ENCODE measurements at places on chromosomes 7 and 10.
A peak's percentile ranks its signal among the peaks of the same experiment; 100 is the strongest.

DNA sequence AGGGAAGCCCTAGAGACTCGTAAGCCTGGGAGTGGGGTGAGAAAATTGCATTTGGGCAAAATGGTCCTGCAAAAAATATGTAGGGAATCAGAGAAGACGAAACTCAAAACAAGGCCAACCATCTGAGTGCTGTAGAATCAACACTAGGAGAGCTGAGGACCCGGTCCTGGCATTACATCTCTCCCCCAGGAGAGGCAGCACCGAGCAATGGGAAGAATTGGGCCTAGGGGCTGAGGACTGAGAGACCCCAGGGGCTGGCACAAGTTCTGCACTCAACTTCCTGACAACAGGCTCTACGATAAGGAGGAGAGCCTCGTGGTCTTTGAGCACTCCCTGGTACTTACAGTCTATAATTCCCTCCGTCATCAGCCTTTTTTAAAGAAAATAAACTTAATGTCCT is 47.6 kb downstream of the BPGM start:
- peak; percentile 13 for DNase-seq

DNA sequence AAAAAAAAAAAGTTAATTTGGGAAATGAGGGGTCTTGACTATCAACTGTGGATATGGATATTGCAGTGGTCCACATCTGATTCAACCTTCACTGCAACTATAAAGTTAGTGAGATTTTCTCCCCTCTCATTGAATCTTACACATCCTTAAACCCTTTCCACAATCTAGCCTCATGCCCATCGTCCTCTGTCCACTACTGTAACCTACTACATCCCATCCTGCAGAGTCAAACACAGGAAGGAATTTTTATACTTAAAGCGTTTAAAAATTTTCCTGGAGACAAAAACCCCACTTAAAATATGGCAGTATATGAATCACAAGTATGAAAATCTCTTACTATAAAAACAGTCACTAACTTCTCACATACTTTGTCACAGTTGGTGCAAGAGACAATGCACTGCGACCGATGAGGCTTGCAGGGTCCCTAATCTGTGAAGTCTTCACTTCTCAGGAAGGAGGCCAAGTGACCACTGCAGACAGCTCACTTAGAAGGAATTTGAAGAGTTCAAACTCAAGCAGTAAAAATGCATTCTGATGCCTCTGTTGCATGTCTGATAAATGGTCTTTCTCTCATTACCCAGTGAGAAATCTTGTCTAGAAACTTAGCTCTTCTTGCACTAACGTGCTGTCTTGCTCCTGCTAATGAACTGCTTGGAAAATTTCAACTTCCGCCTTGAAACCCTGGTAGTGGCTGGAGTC is 50.3 kb upstream of the ST8SIA6 start:
- no peak for DNase-seq

DNA sequence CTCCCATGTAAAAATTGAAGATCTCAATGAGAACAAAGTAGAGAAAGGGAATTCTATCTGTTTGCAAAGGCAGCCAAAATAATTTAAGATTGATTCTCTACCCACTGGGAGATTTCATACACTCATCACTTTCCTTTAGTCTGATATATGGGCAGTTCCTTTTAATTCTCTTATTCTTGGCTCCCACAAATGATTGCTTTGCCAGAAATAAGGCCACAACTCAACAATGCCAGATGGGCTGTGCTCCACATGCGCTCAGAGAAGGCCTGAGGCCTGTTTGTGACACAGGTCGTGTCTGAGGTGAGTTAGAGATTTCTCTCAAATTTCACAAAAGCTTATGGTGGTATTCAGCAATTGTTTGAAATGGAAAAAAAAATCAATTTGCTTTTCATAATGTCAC is 501.9 kb upstream of the SEMA3D start:
- DNase-seq = no peak

DNA sequence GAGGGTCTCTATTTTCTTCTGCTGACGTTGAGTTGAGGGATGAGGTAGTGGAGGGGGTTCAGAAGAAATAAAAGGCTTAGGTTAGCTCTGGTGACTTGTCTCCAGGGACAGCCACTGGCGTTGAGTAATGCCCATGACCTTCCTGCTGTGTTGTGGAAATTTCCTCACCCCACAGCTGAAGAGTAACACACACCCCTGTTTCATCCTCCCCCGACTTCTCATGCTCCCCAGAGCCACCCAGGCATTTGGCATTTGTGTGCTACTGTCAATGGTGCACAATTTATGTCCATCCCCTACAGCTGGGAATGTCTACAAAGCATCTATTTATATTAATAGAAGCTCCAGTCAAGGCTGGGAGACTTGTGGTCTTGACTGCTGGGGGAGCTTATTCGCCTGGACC is 4.7 kb upstream of the TMEM72 start:
- no peak for DNase-seq

- DNase-seq = no peak
These were observed 673.8 kb downstream of the INHBA start for GRCh38 chr7:41029072-41029499.

GRCh38 chr7:86790383-86790782 is 146.7 kb downstream of the GRM3 start:
- no peak for DNase-seq

DNA sequence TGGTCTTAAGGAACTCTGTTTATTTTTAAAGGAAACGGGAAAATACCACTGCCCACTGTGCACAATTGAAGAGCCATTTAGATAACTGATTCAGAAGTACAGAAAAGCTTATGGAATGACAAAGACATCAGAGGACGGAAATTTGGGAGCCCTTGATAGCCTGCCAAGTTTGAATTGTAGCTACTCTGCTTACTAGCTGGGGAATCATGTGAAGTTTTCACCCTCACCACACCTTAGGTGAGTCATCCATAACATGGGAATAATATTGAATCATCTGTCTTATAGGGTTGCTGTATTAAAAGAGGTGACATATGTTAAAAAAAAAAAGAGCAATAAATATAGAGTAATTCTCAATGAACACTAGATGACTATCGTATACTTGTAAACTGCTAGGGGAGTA is 1104.2 kb downstream of the GATA3 start:
- DNase-seq = no peak

GRCh38 chr10:119217991-119218490 is 10.7 kb downstream of the GRK5 start:
- no peak for DNase-seq

DNA sequence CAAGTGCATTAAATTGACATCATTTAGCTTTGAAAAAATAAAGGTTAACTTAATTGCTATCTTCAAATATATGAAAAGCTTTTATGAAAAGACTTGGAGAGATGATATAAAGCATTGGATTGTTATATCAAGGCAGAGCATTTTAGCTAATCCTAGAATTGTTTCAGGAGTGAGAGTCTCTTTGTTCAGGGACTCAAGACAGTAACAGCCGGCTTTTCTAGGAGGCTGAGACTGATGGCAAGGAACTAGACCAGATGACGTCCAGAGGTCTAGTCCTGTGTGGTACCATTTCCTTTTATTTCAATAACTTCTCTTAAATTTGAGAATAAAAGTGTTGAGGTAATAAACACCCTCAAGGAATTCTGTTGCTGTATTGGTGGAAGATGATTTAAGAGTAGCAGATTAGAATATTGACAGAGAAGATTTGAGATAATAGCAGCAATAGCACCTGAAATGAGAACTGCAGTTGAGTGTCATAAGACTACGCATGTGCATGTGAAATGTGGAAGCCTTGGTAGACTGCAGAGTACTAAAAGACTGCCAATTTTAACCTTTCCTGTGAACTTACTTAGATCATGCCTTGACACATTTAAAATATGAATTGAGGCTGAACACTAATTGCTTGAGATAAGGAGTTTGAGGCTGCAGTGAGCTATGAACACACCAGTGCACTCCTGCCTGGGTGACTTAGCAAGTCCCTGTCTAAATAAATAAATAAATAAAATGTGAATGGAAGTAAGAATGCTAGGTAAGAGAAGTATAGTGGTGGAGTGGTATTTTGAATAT is 79.6 kb downstream of the ZNRF2 start:
- peak; percentile 77 for DNase-seq

- DNase-seq = no peak
These were observed 140.7 kb upstream of the AGK start for GRCh38 chr7:141410353-141411000.

- no peak for DNase-seq
These were observed 53.5 kb upstream of the SVIL start for GRCh38 chr10:29688230-29688661.

GRCh38 chr7:21041666-21042065 is 255.0 kb upstream of the SP8 start:
- DNase-seq = no peak

DNA sequence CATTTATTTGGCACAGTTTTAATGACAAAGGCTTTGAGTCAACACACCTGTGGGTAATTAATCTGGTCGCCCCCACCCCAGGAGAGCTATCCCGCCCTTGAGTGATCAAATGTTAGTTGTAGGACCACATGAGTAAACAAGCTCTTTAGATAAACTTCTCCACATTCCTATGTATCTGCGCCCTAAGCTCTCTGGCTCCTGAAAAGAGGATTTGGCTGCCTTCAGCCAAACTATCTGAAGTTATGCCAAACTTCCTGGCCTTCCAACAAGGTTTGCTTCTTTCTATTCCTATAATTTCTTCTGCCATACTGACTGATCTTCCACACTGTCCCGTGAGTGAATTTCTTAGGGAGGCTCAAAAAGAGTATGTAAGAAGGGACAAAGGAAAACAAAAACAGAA is 134.2 kb downstream of the RALA start:
- no peak for DNase-seq

DNA sequence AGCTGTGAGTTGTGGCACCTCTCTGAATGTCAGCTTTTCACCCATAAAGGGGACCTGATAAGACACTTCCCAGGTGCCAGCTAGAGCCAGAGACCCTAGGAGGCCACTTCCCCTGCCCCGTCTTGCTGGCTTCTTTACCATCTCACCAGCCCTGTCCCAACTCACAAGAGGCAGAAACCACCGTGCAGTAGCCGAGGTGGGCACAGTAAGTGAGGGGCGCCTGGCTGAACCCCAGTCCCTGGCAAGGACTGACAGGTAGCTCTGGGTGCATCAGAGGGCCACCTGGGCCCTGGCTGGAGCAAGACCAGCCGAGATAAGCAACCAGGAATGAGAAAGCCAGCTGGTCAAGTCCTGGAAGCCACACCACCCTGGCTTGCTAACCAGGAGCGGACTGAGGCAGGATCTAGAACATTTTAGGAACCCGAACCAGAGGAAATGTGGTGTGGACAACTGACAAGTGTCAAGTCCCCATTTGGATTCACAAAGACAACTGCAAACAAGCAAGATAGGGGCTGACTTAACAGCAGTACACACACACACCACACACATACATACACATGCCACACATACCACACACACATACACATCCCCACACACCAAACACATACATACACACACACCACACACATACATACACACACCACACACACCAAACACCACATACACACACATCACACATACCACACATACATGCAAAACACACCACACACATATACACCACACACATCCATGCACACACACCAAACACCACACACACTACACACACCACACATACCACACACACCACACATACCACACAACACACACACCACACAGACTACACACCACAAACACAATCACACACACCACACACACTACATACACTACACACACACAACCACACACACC is 20.8 kb downstream of the OGDHL start:
- no peak for DNase-seq

GRCh38 chr10:78774999-78775711 is 293.6 kb upstream of the ZMIZ1 start:
- no peak for DNase-seq

DNA sequence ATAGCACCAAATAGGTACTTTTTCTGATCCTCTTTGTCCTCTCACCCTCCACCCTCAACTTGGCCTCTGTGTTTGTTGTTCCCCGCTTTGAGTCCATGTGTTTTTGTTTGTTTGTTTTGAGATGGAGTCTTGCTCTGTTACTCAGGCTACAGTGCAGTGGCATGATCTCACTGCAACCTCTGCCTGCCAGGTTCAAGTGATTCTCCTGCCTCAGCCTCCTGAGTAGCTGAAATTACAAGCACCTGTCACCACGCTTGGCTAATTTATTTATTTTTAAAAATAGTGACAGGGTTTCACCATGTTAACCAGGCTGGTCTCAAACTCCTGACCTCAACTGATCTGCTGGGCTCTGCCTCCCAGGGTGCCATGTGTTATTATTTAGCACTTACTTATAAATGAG is 5.3 kb downstream of the ZNF273 start:
- no peak for DNase-seq

GRCh38 chr7:78427209-78427608 is 628.6 kb downstream of the PHTF2 start:
- DNase-seq = no peak

GRCh38 chr10:128704716-128705115 is 578.5 kb upstream of the MKI67 start:
- DNase-seq = no peak

- DNase-seq = no peak
These were observed 12.3 kb downstream of the AOAH start for GRCh38 chr7:36712015-36712414.

DNA sequence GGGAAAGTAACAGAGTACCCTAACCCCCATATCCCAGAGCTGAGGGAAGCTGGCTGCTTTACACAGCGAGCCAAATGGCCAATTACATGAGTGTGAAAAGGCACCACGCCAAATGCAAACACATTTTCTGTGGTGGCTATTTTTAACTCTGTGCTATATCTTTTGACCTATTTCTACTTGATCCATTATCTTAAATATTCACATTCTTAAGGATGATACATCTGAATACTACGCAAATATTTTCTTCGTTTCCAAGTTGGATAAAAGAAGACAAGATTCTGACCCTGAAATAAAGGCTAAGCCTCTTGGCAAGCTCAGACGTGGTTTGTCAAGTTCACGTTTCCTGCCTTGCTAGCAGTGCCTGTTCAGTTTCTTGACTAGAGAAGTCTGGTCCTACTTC is 146.7 kb upstream of the TMEM196 start:
- no peak for DNase-seq

DNA sequence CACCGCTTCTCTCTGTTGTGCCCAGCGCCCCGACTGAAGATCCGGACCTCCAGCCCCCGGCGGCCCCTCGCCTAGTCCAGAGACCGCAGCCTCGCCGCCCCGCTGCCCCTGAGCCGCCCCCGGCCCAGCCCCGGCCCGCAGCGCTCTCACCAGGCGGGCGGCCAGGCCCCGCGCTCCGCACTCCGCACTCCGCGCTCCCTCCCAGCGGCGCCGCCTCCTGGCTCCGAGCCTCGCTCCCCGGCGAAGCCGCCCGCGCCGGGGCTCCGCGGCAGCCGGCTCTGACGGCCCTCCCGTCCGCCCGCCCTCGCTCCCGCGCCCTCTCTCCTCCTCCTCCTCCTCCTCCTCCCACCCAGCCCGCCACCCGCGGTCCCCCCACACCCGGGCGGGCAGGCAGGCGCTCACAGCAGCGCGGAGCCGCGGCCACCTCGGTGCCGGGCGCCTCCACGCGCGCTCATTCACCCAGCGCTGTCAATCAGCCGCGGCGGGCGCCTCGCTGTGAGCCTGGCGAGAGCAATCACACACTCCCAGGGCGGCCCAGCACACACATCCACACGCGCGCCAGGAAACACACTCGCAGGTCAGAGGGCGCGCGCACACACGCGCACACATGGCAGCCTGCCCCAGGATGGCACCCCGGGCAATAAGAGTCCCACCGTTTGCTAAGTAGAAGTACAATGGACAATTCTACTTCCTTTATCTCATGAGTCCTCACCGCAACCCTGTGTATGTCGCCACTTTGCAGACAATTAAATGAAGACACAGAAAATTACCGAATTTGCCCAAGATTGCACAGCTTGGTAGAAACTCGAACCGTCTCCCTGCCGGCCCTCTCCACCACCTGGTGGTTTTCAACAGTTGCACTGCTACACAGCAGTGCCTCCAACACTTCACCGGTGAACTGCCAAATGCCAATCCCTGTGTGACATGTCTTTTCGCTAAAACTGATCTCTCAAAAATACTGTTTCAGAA is at the start of gene PRRT4:
Gene PRRT4 (minus strand): TSS at position 280 of the 969 bp plus-strand sequence.
- DNase-seq = peak; percentile 74

- no peak for DNase-seq
These were observed 207.0 kb upstream of the CXCL12 start for GRCh38 chr10:44591911-44592310.
